Urinary bladder (tissue), 4 donors: ENCODE measurements at places on chromosomes 1 and 21. TPM values are rescaled to one million over a fixed set of nuclear protein-coding genes. Genes with fewer than 3 reads are reported as not detected.

Gene FAAH
- total RNA-seq = 6.9 TPM

Gene HCN3
- total RNA-seq = 3.0 TPM

Gene TACSTD2
- 40.6 TPM for total RNA-seq

Gene TMEM61
- total RNA-seq = not detected

Gene INKA2
- total RNA-seq = 7.4 TPM

Gene TCEANC2
- total RNA-seq = 7.6 TPM

Gene FBXO28
- total RNA-seq = 54.4 TPM

Gene RIPPLY3
- total RNA-seq = not detected

Gene C2CD4D
- not detected for total RNA-seq
